Daoy (cell line): ENCODE measurements at places on chromosomes 6 and 20. TPM values are rescaled to one million over a fixed set of nuclear protein-coding genes. Genes with fewer than 3 reads are reported as not detected.

- no peak for DNase-seq
Observed at GRCh38 chr6:116836606-116837342, 7.9 kb upstream of the GPRC6A start.

GRCh38 chr6:82062219-82062618 is 185.3 kb downstream of the IBTK start:
- DNase-seq: no peak

The ZBTB24 gene
- 7.1 and 8.9 TPM in 2 replicates for total RNA-seq

The LHFPL5 gene
- total RNA-seq: not detected in 2 replicates

DNA sequence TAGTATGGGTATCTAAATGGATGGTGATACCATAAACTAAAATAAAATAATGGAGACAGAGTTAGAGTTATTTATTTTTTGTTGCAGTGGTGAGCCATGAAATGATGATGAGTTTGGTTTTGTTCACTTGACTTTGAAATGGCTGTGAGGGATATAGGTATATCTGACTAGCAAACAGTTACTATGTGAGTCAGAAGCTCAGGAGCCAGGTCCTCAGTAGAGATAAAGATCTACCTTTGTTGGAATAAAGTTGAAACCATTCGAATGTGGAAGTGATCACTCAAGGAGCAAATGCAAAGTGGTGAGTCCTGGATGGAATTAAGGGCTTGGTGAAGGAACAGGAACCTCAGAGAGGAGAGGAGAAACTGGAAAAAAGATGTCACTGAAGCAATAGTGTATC is 86.0 kb upstream of the TPD52L1 start:
- no peak for DNase-seq

GRCh38 chr6:37020381-37020780 is 14.9 kb downstream of the FGD2 start:
- no peak for DNase-seq

- DNase-seq: no peak
Observed at GRCh38 chr6:148565321-148565926, 181.4 kb upstream of the UST start.

DNA sequence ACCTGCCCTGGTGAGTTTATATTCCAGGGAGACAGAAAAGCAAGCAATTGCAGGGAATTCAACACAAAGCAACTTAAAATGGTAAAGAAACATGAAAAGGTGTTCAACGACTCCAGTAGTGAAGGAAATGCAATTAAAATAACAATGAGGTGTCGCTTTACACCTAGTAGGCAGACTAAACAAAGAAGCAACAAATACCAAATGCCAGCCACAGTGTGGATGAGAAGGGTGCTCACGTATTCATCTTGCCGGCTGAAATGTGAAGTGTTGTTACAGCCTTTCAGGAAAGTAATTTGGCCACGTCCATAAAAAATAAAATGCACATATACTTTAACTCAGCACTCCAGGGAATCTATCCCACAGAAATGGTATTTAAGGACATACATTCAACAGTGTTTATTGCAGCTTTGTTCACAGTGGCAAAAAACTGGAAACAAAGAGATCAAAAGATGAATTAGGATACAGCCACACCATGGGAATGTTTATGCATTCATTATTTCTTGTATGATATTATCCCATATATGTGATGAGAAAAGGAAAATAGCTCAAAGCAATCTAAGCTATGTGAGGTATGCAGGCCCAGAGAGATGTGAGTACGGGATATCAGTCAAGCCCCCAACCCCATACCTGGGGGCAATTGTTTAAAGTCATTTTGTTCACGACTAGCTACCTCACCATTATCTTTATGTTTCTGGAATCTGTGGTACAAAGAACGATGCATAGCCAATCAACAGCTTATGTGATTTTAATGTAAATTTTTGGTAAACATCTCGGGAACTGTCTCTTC is 266.0 kb upstream of the SOX4 start:
- DNase-seq: no peak

- DNase-seq: no peak
Observed at GRCh38 chr20:17466641-17467040, 64.5 kb downstream of the BFSP1 start.

The MEP1A gene
- not detected in 2 replicates for total RNA-seq

The LAMA2 gene
- 0.46 and 0.65 TPM in 2 replicates for total RNA-seq

DNA sequence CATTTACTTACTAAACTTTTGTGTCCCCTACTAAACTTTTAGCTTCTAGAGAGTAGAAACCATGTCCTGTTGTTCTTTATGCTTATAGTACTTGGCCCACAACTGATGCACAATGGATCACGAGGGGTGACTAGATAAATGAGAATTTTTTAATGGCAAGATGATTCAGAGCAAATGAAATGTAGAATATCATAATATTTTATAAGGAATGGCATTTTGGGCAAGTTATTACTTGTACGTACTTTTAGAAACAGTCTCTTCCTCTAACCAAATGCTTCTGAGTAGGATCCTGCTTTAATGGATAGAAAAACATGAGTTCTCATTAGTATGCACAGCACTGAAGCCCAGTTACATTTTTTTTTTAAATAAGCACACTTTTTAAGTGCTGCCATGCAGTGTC is 336.3 kb downstream of the NRN1 start:
- DNase-seq: no peak

The TMEM151B gene
- total RNA-seq: 0.23 and 0.33 TPM in 2 replicates

- no peak for DNase-seq
Observed at GRCh38 chr6:68639826-68640490, 4.9 kb downstream of the ADGRB3 start.

GRCh38 chr20:62587757-62588402 is 54.4 kb upstream of the SLCO4A1 start:
- DNase-seq: peak; percentile 49

DNA sequence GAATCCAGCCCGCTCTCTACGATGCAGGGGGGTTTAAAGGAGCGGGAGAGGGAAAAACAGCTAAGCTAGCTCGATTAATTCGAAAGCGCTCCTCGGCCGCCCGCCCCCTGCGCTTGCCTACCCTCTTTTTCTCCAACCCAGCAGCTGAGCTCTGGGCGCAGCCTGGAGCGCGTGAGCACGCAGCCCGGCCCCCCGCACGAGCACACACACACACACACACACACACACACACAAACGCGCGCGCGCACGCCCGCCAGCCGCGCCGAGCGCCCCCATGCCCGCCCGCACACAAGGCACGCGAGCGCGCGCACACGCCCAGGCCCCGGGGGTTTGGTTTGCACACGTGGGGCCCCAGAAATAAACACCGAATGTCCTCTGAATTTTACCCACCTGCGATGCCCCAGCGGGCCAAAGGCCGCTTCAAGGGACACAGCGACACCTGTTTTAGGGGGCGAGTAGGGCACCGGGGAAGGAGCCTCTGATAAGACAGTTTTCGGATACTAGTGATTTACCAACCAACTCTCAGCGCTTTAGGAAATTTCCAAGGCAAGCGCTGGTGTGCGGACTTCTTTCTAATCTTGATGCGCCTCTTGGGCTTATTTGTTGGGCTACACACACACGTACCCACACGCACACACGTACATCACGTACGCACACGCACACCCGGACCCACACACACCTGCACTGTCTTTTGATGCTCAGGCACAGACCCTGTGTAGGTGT is 802 bp upstream of the NRN1 start:
- DNase-seq: peak; percentile 72

- peak; percentile 25 for DNase-seq
Observed at GRCh38 chr6:52612336-52613054, 35.6 kb upstream of the TRAM2 start.

DNA sequence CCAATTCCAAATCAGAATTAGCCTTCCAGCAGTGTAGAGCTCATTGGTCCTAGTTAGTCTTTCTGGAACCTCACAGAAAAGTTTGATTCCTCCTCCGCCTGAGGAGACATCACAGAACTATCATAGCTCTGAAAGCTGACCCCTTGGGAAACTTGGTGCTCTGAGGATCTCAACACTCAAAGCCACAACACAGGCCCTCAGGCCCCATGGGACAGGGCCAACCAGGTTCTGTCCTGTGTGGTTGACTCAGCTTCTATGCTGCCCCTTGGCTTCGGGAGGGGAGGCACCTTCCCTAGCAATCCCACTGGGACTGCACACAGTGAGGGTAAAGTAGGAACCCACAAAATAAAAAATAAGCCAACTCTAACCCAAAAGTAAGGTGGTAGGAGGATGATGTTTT is 237.5 kb upstream of the ECI2 start:
- DNase-seq: no peak

GRCh38 chr6:13267142-13267651 is 61.1 kb downstream of the TBC1D7 start:
- peak; percentile 28 for DNase-seq

The OVOL2 gene
- 0.91 and 1.0 TPM in 2 replicates for total RNA-seq

GRCh38 chr6:11245381-11246256 is 13.2 kb upstream of the NEDD9 start:
- DNase-seq: no peak

- DNase-seq: no peak
Observed at GRCh38 chr20:50238081-50238800, 47.6 kb downstream of the CEBPB start.

DNA sequence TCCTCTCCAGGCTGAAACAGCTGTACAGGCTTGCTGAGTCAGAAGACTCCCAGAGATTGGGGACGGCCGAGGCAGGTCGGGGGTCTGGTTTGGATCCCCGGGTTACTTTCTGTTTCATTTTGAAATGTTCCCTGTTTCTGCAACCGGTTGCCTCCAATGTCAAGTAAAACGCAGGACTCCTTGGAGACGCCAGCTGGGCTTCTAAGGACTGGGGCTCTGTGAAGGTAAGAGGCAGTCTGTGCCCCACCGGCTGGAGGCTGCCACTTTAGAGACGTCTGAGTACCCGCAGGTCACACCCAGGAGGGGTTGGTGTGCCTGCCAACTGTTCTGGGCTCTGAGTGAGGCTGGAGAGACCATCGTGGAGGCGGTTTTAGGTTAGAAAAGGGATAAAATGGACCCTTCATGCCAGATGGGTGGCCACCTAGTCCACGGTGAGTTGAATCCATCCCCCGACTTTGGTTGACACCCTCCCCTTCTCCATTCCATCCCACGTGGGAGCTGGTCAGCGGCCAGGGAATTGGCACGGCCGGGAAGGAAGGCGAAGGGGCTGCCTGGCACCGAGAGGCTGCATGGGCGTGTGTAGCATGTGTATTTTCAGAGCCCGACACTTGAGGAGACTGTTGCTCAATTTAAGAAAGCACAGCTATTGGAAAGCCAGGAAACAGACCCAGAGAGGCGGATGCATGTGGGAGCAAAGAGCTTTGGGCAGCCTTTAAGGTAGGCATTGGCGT is 240.9 kb downstream of the PHACTR1 start:
- DNase-seq: peak; percentile 80

- DNase-seq: no peak
Observed at GRCh38 chr6:150057501-150057951, 11.4 kb downstream of the ULBP3 start.

DNA sequence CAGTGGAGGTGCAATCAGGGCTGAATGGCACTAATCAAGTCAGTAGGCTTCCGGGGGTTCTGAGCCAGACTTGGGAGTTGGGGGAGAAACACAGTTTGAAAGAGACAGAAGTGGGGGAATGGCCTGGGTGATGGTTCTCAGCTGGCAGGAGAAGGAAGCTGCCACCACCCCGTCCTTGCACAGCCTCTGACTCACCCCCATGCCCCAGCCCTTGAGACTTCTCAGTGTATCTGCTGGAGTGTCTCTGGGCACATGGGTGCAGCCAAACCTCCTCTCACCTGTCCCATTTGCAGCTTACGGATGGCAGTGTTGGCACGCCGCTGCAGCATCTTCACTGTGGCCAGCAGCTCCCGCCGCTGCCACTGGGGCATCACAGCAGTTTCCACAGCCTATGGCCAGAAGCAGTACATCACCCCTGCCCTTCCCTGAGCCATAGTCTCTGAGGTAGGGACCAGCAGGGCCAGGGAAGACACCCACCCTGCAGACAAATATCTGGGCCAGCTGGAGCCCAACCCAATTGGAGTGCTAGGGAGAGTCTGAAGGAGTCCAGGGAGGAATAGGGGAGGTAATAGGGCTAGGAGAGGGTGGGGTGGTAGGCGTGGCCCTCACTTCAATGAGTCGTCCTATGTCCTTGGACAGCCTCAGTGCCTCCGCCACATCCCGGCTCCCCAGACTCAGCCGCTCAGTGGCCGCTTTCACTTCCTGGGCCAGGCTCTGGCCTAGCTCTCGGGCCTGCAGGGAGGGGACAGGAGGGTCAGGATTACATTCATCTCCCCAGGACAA is 11.2 kb downstream of the AARS2 start:
- no peak for DNase-seq

DNA sequence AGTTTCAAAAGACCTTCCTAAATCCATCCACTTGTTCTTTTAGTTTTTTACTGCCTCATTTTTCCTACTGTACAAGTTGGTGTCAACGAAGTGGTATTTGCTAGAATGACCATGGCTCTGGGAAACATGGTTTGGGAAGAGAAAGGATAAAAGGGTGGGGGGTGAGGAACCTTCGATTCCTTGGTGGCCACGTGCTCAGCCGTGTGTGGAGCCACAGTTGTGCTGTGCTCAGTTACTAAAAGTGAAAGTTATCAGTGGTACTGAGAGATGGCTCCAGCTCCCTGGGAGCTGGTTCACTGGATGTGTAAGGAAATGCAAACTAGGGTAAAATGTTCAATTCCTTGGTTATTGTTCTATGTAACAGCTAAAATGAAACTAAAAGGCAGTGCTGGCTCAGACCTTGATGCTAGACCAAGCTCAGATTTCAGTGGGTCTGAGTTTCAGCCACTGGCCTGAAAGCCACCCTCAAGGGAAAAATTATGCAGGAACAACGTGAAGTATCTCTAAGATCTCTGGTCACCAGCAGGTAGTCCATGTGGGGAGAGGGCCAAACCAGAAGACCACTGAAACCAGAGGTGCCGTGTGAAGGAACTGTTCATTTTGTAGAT is 7.4 kb upstream of the SLC22A2 start:
- DNase-seq: no peak

- DNase-seq: no peak
Observed at GRCh38 chr6:38427492-38428210, 212.1 kb downstream of the BTBD9 start.

DNA sequence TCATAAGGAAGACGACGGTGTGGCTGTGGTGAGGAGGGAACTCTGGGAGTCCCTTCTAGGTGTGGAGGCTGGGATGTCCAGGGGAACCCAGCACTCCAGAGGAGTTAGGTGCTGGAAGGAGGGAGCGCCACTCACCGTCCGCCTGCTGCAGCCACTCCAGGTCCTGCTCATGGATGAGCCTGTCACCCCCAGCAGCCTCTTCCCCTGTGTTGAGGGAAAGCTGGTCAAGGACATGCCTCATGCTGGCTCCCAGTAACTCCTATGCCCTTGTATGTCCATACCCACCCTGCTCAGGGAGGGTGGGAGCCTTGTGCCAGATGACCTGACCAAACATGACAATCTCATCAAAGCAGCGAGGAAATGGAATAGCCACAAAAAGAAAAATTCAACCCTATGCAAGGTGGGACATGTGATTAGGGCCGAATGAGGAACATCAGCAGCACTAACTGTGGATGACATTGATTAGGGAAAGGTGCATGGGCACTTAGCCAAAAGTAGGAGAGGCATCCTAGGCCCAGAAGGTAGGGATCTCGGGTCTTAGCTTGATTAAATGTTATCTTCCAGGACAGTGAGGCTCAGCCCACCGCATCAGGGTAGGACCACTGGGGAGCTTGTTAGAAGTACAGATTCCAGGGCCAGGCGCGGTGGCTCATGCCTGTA is 3.0 kb downstream of the DNPH1 start:
- DNase-seq: no peak
